Activated T-cell treated with anti-CD3 and anti-CD28 coated beads for 4 hours (primary cell): ENCODE measurements at places on chromosomes 2 and 18.

DNA sequence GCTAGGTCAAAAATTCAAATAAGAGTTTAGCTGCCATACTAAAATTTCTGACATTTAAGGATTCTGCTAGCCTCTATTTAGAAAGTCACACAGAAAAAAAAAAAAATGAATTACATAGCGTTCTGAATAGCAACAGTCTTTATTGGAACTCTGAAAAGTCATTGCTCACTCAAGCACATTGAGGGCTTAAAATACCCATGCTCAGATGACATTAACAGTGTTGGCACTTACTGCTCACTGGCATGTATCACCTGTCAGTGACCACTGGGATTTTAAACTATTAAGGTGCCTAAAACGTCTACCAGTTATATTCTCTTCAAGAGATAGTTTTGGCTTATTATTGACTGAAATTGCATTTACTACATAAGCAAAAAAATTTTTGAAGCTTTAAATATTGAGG, 468.0 kb upstream of the SPHKAP start:
- no peak for DNase-seq

GRCh38 chr2:152583512-152584229, 133.6 kb downstream of the PRPF40A start:
- DNase-seq = no peak

DNA sequence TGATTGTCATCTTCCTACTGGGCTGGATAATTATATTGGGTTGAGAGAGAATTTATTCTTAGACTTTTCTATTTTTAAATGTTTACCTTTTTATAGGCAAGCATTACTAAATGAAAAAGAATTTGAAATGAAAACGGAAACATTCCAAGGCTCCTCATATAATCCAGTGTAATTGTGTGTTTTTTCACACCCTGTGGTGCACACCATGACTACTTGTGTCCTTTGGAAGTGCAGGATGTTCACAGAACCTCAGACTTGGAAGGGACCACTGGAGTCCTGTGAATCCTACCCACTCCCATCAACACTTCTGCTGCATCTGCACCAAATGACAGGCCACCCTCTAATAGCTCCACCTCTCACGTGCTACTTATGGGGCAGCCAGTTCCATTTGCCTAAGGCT, 48.0 kb downstream of the NAT8 start:
- DNase-seq = no peak

DNA sequence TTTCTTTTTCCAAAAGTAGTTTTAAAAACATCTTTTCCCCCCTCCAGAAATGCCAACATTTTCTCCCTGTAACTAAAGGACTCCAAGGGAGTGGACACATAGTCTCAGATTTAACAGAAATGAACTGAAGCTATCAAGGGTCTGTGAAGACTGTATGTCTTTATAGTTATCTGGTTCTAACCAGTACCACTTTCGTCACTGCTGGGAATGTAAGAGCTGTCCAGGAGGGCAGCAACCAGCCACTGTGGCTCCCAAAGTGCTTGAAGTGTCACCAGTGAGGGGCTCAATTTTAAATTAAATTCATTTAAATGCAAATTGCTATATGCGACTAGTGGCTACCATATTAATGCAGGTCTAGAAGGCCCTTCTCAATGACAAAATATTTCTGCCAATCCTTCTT, 15.0 kb downstream of the RNF149 start:
- DNase-seq = no peak

- DNase-seq = no peak
These were observed 39.9 kb downstream of the ZNF516 start for GRCh38 chr18:76455003-76455676.

GRCh38 chr2:189599245-189599644, 18.7 kb upstream of the SLC40A1 start:
- DNase-seq = no peak

GRCh38 chr2:69575926-69576325, 67.6 kb downstream of the AAK1 start:
- DNase-seq = no peak

GRCh38 chr2:24544456-24545115, 53.5 kb downstream of the NCOA1 start:
- no peak for DNase-seq

- no peak for DNase-seq
These were observed 27.0 kb downstream of the NFATC1 start for GRCh38 chr18:79422783-79423165.

DNA sequence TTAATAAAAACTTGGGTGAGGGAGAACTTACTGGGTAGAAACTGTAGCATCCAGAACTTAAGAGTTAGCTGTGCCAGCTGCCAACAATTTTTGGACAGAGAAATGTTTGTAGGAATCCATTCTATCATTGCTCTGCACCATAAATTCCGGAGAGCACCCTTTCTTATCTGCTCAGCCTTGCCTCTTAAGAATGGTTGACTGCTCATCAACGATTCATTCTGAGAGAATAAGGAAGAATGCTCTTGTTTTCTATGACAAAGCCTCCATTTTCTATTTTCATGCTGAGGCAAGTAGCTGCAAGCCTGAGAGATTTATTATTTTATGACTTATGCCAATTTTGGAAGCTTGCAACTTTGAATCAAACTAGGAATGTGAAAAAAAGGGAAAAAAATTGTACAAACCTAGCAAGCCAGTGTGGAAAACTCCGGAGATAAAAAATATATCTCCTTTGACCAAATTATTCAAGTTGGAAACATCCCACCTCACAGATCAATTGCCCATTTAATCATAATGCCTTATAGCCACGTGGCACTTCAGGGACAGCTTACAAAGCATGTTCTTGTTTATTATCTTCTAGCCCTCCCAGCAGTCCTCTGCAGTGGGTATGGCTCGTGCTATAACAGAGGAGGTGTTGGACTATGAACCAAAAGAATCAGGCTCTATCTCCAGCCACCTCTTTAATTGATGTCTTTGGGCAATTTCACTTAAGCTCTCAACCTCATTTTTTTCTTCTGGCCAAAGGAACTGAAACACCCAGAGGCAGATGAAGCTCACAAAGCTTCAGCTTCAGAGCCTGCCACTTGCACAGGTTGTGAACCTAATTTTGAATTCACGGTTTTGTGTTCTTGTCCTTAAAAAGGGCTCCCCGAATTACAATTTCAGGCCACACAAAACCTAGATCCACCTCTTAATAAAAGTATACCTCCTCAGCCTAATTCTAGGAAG, 40.9 kb upstream of the ATL2 start:
- no peak for DNase-seq

DNA sequence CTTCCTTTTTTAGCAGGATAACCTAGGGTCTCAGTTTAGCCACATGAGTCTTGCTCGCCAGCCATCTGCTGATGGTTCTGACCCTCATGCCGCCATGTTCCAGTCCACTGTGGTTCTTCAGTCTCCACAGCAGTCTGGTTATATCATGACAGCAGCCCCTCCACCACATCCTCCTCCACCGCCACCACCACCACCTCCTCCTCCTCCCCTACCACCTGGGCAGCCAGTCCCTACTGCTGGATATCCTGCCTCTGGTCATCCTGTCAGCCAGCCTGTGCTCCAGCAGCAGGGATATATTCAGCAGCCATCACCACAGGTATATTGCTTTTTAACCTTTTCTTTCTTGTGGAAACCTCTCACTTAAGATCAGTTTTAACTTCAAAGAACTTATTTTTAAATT, 89.9 kb upstream of the UBXN4 start:
- DNase-seq = no peak

GRCh38 chr2:32452338-32453064, 95.7 kb downstream of the BIRC6 start:
- no peak for DNase-seq

- DNase-seq = no peak
These were observed 14.4 kb upstream of the WDR75 start for GRCh38 chr2:189426886-189427285.

DNA sequence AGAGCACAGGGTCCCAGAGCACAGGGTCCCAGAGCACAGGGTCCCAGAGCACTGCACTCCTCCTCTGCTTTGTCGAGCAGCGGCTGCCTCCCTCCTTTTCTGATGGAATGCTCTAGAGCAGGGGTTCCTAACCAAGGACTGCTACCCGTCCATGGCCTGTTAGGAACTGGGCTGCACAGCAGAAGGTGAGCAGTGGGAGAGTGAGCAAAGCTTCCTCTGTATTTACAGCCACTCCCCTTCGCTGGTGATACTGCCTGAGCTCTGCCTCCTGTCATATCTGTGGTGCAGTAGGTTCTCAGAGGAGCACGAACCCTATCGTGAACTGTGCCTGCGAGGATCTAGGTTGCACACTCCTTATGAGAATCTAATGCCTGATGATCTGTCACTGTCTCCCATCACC, 33.1 kb upstream of the ADNP2 start:
- DNase-seq = no peak

DNA sequence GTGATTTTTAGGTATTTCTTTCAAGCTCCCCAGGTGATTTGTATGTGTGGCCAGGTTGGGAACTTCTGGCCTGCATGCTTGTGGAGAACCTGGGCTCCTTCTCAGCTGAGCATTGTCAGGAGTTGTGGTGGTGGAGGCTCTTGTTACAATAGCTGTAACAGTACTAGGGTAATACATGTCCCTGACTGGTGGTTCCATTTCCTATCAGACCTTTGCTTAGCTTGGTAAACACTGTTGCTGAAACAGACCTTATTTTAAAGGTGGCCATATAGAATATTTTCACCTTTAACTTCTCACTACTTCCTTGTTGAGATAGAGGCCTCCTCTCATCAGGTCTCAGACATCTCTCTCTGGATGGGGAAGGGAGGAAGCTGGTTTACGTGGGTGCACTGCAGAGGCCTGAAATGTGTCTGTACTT, 79.2 kb downstream of the SETBP1 start:
- DNase-seq = no peak

DNA sequence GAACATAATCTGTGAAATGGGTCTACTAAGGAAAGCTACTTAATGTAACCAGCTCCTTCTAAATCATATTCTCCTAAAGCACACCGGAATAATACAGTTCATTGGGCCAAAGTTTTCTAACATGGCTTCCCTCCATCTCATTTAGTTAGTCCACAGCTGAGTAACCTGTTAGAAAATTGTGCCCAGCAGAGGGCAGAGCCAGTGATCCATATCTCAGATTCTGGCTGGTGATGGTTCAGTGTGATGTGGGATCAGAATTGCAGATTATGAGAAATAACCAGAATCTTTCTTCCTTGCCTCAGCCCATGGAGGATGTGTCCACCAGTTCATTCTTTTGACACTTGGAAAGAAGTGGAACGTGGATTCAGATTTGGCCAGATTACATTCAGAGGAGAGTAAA, 9.4 kb upstream of the CTLA4 start:
- no peak for DNase-seq

GRCh38 chr18:3086871-3087270, 73.9 kb upstream of the LPIN2 start:
- no peak for DNase-seq

DNA sequence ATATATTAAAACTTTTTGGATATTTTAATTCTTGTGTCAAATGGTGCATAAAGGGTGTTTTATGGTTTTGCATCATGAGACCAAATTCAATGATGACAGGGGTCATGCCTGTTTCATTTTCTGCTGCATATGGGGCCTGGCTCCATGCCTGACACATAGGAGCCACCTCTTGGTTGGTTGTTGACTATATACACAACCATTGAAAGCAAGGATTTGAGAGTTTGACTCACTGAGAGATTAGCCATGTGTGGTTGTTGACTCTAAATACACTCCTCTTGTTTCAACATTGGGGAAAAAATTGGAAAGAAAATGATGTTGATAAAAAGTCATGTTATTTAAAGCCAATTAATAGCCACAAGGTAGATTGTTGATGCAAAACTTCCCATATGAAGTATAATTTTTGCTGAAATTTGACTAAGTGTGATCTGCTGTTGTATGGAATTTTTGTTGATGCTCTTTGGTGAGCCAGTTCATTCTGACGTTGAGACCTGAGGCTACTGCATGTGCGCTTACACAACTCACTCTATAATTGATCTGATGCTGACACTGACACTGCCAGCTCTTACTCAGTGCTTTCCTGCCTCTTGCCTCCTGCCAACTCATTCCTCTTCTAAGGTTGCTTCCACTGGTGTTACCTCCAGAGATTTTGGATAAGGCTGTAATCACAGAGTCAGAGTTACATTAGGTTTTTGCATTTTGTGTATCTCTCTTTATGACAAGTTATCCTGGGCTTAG, 446.2 kb upstream of the SLC14A2 start:
- no peak for DNase-seq

DNA sequence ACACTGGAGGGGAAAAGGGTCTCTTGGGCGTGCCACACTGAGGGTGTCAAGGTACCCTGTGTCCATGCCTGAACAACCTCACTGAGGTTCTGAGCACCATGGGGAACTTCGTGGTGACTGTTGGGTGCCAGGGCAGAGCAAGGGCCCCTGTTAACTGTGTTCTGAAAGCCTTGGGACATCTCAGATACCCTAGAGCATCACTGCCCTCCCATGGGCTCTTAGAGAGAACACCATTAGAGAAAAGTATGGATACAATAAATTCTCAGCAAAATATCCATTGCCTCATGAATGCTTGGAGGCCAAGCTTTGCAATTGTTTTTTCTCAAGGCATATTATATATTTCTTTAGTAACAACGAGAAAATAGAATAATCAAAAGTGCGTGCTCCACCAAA, 488.5 kb upstream of the NRP2 start:
- DNase-seq = no peak

DNA sequence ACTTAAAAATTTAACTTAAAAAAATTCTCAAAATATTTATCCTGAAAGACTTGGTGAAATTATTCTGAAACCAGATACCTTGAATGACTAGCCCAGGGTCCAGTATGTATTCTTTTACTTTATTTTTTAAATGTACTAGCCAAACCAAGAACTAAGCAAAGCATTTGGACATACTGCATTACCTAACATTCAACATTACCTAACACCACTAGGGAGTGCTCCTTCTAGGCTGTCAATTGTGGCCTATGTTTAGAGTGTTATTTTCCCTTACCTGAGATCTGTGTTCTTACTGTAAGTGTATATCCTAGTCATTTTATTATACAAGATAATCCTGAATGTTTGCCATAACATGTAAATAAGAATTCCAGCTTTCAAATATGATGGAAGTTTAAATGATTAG, 496.6 kb downstream of the PTPRM start:
- no peak for DNase-seq

DNA sequence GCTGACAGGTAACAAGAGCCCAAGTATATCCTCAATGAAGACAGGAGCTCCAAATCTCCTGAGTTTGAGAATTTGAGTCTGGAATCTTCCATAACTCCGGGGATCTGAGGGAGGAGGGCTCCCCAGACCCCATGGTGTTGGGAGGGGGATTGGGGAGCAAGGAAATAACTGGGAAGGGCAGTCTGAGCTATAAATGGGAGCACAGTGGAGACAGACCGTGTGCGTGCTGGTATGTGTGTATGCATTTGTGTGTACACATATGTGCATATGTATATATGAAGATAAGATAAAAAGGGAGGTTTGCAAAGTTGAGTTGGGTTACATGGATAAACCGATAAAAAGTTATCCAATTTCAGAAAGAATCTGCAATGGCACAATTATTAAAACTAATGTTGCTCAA, 2.3 kb downstream of the APCDD1 start:
- DNase-seq = no peak

DNA sequence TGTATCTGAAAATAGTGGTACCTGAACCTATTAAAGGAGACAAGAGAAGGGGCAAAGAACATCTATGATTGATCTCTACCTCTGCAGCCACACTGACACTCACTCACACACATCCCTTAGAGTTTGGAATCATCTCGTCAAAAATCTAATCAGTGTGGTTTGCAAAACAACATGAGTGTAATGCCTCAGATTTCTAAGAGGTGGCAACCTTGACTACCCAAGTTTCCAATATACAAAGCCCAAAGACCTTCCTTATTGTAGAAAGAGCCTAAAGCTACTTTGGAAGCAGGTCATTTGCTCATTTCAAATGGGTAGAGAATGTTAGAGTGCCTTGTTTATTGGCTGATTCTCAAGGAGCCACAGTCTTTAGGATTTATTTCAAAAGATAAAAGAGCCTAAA, 444.9 kb downstream of the ARHGAP15 start:
- no peak for DNase-seq

- no peak for DNase-seq
These were observed 735.7 kb upstream of the SLC8A1 start for GRCh38 chr2:41187376-41188122.
